ENCODE measurements at places on chromosomes 2 and 18.

- no peak for DNase-seq
Measured at GRCh38 chr18:46319783-46320182, 215.6 kb downstream of the HAUS1 start.

DNA sequence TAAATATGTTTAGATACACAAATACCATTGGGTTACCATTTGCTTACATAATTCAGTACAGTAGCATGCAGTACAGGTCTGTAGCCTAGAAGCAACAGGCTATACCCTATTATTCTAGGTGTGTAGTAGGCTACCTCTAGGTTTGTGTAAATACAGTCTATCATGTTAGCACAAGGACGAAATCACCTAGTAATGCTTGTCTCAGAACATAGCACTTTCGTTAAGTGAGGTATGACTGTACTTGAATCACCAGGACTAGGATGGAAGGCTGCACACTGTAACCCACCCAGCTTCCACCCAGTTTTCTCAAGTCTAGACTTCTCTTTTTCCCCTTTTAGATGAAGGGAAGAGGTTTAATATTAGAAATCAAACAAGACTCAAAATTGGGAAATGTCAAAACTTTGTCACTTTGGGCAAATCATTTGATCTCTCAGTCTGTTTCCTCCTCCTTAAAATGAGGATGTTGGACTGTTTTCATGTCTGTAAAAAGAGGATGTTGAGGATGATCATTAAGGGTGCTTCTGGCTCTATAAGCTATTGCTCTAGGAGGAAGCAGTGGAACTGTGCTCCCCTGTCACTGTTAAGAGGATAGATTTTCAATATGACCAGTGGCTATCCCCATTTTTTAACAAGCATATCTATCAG is 3.7 kb upstream of the SOCS6 start:
- DNase-seq, result no peak

DNA sequence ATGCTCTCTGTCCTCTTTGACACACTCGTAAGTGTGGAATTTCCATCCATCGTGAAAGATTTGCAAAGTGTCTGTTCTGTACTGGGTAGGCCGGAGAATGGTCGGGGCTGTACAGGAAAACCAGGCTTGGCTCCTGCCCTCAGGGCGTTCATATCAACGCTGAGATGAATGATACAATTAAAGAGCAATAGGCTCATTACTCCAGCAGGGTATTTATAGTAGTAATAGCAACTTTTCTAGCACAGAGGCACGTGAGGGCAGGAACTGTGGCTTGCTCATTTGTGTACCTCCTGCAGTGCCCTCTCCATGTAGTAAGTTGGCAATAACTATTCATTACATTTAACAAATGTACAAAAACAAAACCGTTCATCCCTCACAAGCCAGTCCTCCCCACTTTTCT is 5.3 kb upstream of the NCK2 start:
- no peak for DNase-seq

GRCh38 chr2:16058256-16058655 is 117.9 kb downstream of the MYCN start:
- no peak for DNase-seq

DNA sequence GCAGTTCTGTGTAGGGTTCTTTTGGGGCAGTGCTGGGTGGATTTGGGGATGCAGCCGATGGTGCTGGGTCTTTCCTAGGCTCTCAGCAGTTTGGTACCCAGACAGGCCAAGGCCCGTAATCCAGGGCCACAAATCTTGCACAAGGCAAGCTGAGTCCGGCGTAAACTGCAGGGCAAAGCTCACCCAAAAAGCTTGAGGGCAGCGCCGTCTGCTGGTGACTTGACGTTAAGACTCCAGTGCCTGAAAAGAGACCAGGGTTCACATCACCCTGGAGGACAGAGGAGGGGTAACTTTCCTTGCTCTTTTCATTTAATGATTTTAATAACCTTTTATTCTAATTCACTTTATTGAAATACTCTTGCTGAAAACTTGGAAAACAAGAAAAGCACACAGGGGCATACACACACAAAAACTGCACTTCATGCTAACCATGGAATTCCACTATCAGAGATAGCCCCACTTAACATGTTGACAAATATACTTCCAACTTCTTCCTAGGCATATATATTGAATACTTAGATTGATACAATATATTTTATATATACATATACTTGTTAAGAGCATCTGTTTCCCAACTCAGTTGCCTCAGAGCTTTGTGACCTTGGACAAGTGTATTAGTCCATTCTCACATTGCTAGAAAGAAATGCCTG is 38.9 kb downstream of the CNGA3 start:
- peak; percentile 92 for DNase-seq

- no peak for DNase-seq
Measured at GRCh38 chr2:173359231-173359630, 4.6 kb downstream of the CDCA7 start.

DNA sequence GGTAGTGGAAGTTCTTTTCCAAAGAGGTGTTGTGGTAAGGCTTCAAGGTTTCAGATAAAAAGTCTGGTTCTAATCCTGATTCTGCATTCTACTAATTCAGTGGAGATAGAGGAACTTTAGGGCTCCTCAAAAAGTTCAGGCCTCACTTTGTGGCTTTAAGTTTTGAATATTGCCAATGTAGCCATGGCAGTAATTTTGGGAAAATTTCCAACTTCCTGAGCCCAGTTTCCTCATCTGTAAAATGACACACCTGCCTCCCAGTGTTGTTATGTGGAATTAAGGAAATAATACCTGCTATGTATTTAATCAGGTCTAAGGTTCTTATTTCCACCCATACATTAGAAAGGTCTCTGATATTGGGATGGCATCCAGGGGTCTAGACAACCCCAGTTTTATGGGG is 147.6 kb upstream of the ITGA6 start:
- no peak for DNase-seq

DNA sequence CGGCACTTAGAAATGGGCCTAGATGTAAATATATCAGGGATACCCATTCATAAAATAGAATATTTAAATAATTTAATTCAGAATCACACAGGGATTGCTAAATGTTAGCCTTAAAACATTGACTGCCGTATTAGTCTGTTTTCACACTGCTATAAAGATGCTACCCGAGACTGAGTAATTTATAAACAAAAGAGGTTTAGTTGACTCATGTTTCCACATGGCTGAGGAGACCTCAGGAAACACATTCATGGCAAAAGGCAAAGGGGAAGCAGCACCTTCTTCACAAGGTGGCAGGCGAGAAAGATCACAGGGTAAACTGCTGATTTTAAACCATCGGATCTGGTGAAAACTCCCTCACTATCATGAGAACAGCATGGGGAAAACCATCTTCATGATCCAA is 223.6 kb upstream of the GULP1 start:
- no peak for DNase-seq

DNA sequence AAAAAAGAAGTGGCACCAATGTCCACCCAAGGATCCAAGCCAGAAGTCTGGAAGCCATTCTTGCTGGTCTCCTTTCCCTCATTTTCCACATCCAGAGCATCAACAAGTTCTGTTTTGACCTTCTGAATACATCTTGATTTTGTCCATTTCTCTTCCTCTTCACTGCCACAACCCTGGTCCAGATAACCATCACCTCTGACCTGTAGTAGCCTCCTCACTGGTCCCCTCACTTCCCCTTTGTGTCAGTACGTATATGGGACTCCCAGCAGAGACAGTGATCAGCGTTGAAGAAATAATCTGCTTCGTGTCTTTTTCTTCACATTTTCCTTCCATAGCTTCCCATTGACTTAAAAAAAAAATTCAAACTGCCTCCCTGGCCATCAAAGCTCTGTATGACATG is 109.3 kb upstream of the SP5 start:
- no peak for DNase-seq

GRCh38 chr2:96207774-96208142 is 869 bp downstream of the STARD7 start:
- DNase-seq, result no peak

- DNase-seq, result no peak
Measured at GRCh38 chr18:1094409-1094808, 189.7 kb downstream of the ADCYAP1 start.

- peak; percentile 32 for DNase-seq
Measured at GRCh38 chr2:11553661-11554398, 20.0 kb downstream of the GREB1 start.

GRCh38 chr2:100262555-100263320 is 59.6 kb downstream of the LONRF2 start:
- peak; percentile 89 for DNase-seq

- DNase-seq, result no peak
Measured at GRCh38 chr2:156445296-156446220, 9.4 kb downstream of the GPD2 start.

- no peak for DNase-seq
Measured at GRCh38 chr2:9318461-9319337, 104.6 kb downstream of the ITGB1BP1 start.

DNA sequence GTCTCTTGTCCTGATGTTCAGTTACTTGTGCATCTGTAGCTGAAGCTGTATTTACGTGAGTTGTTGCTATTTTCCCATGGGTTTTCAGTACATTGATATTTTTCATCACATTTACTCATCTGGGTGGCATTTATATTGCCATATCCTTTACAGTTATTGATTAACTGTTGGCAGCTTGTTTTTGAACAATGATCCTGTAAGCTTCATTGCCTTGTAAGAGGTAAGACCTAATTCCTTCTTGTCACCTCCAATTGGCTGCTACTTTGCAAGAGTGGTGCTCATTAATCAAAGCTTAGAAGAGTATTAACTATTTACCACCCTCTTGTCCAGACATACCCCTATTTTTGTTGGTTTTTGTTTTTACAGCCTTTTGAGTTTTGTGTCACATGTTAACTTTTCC is 74.8 kb downstream of the COA5 start:
- DNase-seq, result no peak

GRCh38 chr2:223786943-223787342 is 50.4 kb downstream of the AP1S3 start:
- DNase-seq, result no peak

- DNase-seq, result peak; percentile 84
Measured at GRCh38 chr2:110837446-110838409, 105.4 kb downstream of the ACOXL start.

DNA sequence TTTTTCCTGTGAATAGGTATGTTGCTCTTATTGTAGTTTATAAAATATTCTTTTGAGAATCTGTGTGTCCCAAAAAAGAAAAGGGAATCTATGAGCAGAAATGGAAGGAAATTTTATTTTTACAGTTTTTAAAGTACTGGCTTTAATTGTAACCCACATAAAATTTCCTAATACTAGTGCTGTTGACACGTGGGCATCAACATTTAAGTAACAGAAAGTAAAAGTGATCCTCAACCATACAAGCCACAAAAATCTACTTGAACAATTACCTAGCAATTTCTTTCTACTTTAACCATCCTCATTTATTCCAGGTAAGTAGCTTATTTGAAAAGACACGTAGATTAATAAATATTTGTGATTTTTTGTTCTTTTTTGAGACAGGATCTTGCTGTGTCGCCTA is 62.0 kb downstream of the MAP3K20 start:
- no peak for DNase-seq

- no peak for DNase-seq
Measured at GRCh38 chr2:85853499-85854165, 35.2 kb downstream of the ST3GAL5 start.

DNA sequence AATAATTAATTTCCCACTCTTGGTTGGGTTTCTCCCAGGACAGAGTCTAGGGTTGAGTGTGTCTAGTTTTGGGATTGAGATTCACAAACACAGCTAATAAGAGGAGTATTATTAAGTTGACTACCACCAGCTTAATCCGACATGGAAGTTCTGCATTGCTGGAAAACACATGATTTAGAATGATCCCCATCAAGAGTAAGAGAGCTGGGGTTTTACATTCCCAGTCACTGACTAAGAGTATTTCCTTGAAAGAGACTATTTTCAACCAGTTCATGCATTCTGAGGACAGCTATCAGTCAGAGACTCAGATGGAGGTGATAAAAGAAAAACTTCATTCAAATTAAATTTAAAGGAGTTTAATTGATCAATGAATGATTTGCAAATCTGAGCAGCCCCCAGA is 334.6 kb upstream of the LRATD1 start:
- DNase-seq, result no peak

DNA sequence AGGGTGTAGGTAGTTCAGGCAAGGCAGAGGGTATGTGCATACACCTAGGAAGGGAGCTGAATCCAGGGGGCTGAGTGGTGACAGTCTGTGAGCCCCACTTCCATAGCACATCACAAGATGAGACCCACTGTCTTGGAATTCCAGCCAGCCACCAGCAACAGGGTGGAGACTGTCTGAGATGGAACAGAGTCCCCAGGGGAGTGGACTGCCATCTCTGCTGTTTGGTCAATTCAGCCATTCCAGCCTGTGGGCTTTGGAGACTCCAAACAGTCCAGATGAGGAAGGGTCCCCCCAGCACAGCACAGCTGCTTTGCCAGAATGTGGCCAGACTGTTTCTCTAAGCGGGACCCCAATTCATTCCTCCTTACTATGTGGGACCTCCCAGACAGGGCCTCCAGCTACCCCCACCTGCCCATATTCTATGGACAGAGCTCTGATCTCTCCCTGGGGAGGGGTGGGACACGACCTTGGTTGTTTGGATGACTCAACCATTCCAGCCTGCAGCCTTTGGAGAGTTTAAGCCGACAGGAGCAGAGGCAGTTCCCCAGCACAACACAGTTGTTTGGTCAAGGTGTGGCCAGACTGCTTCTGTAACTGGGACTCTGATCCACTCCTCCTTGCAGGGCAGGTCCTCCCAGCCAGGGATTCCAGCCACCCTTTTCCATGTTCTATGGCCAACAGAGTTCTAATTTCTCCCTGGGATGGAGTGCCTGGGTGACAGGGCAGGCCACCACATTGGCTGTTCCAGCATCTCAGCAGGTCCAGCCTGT is 178.0 kb downstream of the RND3 start:
- no peak for DNase-seq

DNA sequence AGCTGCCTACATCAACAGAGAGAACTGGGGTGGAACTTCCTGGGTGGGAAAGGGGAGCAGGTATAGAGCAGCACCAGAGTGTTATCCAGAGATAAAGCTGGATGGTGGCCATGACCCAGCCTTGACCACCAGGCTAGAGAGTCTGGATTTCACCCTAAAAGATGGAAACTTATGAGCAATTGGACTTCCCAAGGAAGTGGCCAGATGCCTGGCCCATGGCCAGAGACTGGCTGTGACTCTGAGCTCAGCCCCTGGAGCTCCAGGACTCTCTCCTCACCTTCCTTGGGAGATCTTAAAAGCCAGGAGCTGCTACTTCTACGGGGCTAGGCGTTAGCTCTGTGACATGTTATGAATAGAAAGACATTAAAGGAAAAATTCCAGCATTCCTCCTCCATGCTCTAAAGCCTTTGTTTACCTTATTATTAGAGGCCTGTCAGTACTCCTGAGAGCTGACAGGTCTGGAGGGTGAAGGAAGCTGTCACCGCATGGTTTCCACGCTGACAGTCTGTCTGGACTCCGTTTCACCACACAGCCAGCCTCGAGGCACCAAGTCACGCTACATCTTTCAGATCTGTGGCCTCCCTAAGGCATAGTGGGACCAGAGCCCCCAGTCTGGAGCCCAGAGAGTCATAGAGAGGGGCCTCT is 260.0 kb upstream of the SIX2 start:
- DNase-seq, result no peak

Measured in eye (tissue), 1 donor.